HFF-Myc (cell line): ENCODE measurements at places on chromosomes 1 and 21.
A peak's percentile ranks its signal among the peaks of the same experiment; 100 is the strongest.

DNA sequence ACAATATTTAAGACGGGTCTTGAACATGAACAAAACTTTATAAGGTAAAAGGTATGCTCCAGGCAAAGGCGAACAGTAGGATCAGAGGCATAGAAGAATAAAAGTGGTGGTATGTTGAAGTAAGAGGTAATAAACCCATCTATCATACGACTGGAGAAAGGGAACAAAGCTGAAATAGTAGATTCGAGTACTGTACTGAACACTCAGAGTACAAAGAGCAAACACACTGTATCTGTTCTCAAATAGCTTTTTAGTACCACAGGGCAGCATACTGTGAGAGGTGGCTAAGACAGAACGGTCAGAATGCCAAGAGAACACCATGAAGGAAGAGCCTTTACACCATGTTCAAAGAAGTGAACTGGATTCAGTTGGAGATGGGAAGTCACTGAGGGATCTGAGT is 83.2 kb downstream of the EPS15 start:
- DNase-seq, result no peak

DNA sequence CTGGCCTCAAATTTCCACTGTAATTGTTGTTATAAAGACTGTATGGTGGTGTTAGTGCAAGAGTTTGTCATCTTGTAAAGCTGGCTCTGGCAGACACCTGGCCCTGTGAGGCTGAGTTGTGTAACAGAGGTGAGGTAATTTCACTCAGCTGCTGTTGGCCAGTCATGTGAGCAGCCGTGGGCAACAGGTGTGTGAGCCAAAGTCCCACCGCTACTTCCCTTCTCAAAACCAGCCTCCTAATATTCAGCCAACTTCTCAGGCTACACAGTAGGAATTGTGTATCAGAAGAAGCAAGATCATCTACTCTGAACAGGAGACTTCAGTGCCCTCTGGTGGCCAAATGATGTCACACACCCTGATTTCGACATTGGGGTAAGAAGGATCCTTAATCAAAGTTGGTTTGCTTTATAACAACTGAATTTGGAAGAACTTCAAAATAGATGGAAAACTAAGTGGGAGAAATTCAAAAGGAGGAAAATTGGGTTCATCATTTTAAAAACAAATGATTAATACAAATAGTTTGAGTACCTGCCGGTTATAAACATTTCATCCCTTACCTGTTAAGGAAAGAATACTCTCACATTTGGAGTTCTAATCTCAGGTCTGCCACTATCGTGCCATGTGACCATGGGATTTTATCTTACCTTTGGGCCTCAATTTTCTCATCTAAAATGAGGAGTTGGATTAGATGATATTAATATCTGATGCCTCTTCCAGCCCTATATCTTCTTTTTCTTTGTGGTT is 2.6 kb upstream of the CREG1 start:
- DNase-seq, result peak; percentile 63

DNA sequence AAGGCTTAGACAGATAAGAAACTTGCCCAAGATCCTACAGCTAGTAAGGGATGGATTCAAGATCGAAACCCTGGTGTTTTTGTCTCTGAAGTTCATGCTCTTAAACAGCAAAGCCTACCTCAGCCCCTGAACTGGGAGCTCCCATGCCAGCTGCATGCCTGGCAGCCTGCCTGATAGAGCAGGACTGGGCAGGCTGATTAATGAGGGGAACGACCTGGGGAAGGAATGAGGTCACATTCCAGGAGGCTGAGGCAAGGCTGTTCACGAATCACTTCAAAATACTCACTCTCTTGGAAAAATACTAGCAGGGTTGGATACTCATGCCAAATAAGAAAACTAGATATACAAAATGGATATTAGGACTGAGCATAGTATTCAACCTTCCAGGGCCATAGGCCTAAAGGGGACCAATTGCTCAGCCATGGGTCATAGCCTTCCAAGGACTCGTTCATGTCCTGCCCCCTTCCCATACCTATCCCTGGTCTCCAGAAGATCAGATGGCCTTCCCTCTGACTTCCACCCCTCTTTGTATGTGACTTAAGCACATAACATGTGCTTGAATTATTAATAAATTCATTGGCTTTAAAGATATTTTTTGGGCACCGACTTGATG is 15.6 kb upstream of the TACSTD2 start:
- peak; percentile 65 for DNase-seq

GRCh38 chr21:31136891-31137290 is 98.6 kb upstream of the KRTAP19-8 start:
- no peak for DNase-seq

GRCh38 chr1:224348137-224348536 is 8.5 kb upstream of the CNIH4 start:
- DNase-seq, result no peak

GRCh38 chr1:18820791-18821641 is 38.4 kb downstream of the TAS1R2 start:
- DNase-seq, result peak; percentile 32

DNA sequence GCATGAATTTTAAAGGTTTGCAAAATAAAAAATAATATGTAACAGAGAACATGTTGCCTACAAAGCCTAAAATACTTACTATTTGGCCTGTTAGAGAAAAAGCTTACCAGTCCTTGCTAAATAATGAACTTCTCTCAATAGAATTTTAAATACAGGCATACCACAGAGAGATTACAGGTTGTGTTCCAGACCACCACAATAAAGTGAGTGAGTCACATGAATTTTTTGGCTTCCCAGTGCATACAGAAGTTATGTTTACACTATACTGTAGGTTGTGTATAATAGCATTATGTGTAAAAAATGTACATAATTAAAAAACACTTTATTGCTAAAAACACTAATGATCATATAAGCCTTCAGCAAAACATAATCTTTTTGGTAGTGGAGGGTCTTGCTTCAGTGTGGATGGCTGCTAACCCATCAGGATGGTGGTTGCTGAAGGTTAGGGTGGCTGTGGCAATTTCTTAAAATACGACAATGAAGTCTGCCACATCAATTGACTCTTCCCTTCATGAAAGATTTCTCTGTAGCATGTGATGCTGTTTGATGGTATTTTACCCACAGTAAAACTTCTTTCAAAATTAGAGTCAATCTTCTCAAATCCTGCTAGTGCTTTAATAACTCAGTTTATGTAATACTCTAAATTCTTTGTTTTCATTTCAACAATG is 48.6 kb downstream of the SCYL3 start:
- no peak for DNase-seq

DNA sequence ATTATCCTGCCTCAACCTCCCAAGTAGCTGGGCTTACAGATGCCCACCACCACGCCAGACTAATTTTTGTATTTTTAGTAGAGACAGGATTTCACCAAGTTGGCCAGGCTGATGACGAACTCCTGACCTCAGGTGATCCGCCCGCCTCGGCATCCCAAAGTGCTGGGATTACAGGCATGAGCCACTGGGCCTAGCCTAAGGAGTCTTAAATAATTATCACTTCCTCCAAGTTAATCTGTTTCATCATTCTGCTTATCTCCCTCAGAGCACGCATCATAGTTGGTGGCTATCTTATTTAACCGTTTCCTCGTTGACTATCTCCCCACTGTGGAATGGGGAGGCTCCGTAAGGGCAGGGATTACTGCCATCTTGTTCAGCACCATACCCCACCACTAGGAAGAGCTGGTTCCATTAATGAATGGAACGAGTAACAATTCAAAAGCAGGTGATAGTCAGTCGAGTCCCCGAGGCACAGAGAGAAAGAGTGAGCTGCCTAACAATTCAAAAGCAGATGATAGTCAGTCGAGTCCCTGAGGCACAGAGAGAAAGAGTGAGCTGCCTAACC is 52.7 kb downstream of the GLUL start:
- no peak for DNase-seq

DNA sequence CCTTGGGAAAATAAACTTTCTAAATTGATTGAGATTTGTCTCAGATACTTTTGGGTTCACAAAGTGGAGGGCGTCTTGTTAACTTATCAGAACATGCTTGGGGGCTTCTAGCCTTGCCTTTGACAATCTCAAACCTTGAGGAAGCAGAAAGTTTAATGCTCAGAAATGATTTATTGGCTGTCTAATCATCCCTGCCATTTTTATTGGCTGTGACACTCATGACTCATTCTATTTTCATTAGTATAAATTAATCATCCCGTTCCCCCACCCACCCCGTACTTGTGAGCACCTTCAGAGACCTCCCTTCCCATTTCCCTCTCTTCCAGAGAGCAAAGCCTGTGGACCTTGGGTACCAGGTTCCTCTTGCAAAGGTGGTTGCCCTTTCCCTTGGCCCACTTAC is 87.1 kb downstream of the FGGY start:
- DNase-seq, result no peak

DNA sequence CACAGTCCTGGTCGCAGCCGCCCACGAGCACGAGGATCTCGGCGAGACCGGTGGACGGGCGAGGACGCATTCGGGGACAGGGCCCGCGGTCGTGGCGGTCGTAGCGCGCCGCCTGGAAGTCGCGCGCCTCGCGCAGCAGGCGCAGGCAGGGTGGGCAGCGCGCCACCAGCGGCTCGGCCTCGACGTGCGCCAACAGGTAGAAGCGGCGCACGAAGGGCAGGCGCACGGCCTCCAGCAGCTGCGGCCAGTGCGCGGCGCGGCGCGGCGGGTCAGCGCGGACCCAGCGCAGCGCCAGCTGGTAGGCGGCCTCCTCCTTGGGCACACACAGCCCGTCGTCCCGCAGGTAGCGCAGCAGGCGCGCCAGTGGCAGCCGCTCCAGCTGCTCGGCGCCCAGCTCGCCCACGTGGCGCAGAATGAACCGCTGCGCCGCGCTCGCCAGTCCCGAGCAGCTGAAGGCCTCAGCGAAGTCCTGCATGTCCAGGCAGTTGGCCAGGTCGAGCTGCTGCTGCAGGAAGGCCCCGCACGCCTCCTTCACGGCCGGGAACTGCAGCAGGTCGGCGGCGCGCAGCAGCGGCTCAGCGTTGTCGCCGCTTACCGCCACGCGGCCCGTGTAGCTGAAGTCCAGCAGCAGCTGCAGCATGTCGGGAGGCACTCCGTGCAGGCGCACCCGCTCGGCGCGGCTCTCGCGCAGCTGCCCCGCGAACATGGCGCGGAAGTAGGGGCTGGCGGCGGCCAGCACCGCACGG is 573 bp downstream of the KLHL21 start:
- no peak for DNase-seq

DNA sequence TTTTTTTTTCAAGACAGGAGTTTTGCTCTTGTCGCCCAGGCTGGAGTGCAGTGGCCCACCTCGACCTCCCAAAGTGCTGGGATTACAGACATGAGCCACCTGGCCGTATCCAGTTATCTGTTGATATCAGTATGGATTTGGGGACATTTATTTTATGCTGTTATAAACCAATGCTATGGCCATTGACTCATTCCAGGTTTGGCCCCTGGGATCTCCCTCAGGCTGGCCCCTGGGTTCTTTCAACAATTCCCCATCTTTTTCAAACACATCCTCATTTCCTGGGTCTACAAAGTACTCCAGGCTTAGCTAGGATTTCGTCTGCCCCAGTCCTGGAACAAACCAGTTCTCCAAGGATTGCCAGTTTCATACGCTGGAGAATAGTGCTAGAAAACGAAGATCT is 44.1 kb downstream of the WDR4 start:
- no peak for DNase-seq

GRCh38 chr1:41545996-41546832 is 61.7 kb upstream of the EDN2 start:
- no peak for DNase-seq

DNA sequence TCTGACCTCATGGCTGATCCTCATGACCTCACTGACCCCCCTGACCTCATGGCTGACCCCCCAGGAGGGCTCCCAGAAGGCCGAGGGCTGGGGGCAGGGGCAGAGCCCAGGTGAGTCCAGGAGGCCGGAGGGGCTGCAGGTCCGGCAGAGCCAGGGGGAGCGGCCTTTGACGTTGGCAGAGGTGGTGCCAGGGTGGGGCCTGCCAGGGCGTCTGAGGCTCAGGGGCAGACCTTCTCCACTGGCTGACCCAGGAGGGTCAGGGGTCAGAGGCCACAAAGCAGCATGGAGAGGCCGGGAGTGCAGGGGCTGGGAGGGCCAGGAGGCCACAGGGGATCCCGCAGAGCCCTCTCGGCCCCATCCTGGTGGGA is 28.1 kb upstream of the TTLL10 start:
- DNase-seq, result no peak

DNA sequence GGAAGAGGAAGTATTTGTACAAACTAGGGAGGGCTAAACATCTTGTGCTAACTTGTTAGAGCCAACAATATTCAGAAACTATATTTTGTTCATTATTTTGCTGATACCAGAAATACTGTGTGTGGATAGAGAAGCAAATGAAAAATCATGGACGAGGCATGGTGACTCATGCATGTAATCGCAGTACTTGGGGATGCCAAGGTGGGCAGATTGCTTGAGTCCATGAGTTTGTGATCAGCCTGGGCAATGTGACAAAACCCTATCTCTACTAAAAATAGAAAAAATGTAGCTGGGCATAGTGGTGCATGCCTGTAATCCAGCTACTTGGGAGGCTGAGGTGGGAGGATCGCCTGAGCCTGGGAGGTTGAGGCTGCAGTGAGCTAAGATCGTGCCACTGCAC is 13.4 kb downstream of the LRRC41 start:
- no peak for DNase-seq

- no peak for DNase-seq
These were observed 11.9 kb downstream of the MEF2D start for GRCh38 chr1:156488566-156489165.

DNA sequence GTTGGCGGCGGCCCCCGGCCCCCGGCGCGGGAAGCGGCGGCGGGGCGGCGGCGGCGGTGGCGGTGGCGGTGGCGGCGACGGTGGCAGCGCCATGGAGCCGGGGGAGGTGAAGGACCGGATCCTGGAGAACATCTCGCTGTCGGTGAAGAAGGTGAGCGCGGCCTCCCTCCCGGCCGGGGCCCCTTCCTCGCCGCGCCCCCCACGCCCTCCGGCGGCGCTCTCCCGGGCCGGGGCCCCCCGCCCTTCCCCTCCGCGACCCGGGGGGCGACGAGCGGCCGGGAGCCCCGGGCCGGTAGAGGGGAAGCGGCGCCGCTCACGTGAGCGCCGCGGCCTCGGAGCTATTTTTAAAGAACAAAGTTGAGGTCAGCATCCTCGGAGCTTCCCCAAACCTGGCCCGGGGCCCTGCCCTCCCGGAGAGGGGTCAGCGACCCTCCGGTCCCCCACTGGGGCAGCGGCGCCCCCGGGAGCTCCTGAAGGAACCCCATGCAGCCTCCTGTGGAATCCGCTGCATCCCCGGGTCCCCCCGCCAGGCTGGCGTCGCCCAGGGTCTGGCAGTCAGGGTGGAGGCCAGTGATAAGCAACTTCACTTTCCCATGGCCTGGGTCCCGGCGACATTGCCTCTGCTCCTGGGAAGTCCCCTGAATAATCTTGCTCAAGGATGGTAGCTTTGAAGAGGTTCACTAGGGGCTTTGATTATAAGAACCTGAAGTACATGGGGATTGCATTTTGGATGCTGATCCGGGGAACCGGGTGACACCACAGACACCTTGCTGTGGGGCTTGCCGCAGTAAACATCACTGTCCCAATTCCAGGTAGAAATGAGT is 560 bp downstream of the PLEKHM2 start:
- no peak for DNase-seq

GRCh38 chr1:20141466-20141865 is 2.3 kb downstream of the PLA2G2F start:
- no peak for DNase-seq

GRCh38 chr1:85149805-85150204 is 51.0 kb downstream of the SYDE2 start:
- DNase-seq, result no peak

GRCh38 chr1:153945795-153946621 is 510 bp downstream of the DENND4B start:
- no peak for DNase-seq

GRCh38 chr1:117760069-117760468 is 154.2 kb downstream of the TENT5C start:
- no peak for DNase-seq

GRCh38 chr1:246320286-246320685 is 186.8 kb downstream of the SMYD3 start:
- DNase-seq, result peak; percentile 20
